ENCODE measurements at places on chromosomes 5 and 9.

DNA sequence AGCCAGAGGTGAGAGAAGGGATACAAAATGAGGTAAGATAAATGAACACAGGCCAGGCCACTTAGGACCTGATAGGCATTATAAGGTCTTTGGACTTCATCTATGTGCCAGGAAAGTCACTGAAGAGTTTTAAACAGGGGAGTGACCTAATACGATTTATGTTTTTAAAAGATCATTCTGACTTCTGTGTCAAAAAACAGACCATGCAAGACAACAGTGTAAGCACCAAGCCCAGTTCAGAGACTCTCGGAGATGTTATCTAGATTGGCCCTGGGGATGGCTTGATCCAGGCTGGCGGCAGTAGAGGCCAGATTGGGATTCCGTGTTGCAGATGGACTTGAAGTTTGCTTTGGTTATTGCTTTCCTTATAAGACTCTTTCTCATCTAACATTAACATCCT lies 43.0 kb upstream of the DPYSL3 start:
- DNase-seq, result no peak

- no peak for DNase-seq
Observed at GRCh38 chr5:36689225-36689624, 82.8 kb downstream of the SLC1A3 start.

- no peak for DNase-seq
Observed at GRCh38 chr5:116371935-116372334, 202.7 kb downstream of the SEMA6A start.

DNA sequence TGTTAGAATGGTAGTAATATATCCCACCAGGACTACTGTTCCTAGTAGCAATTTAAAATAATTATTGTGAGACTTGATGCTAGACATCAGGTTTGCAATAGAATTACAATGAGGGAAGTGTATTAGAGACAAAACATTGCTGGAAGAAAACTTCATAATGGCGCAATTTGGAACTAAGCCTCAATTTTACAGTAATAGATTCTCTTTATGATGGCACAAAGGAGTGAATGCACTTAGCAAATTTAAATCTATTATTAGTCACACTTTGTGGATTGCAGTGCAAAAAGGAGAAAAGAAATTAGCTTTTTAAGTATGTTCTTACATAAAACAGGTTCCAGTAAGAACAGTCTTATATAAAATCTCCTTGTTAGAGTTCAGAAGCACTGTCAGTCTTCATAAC lies 358.3 kb downstream of the KIAA0825 start:
- DNase-seq, result no peak

- no peak for DNase-seq
Observed at GRCh38 chr5:14399054-14399692, 182.4 kb upstream of the OTULINL start.

GRCh38 chr5:107121793-107122519 lies 548.8 kb downstream of the EFNA5 start:
- DNase-seq, result no peak

- no peak for DNase-seq
Observed at GRCh38 chr5:17255471-17256021, 38.1 kb downstream of the BASP1 start.

GRCh38 chr5:58077966-58078365 lies 381.9 kb downstream of the PLK2 start:
- no peak for DNase-seq

All from stimulated activated CD8-positive, alpha-beta memory T cell treated with anti-CD3 and anti-CD28 coated beads, Interleukin-15, amount 100 ng/mL, for 4 hours (primary cell).